ENCODE measurements at places on chromosomes 4 and X. TPM values are rescaled to one million over a fixed set of nuclear protein-coding genes. Genes with fewer than 3 reads are reported as not detected.

Gene S100G
- total RNA-seq = not detected

Gene CT45A1
- not detected for total RNA-seq

Gene STATH
- not detected for total RNA-seq

Gene PRSS12
- 5.4 TPM for total RNA-seq

Gene LYAR
- total RNA-seq = 13.3 TPM

Gene CDKL2
- 20.6 TPM for total RNA-seq

Gene TCEAL5
- total RNA-seq = not detected

Gene MAGEB2
- not detected for total RNA-seq

Gene RHOXF2
- total RNA-seq = not detected

Gene VCX2
- total RNA-seq = not detected

Gene PASD1
- total RNA-seq = not detected

Gene IGSF1
- total RNA-seq = not detected

Gene RNF175
- total RNA-seq = not detected

Gene GABRA4
- total RNA-seq = not detected

Gene TGIF2LX
- total RNA-seq = not detected

Gene PLXNB3
- 3.3 TPM for total RNA-seq

Gene NR3C2
- 25.9 TPM for total RNA-seq

Gene MAGEA10
- total RNA-seq = not detected

Gene GAGE12E
- not detected for total RNA-seq

Gene NLGN4X
- 4.2 TPM for total RNA-seq

Gene TMEM271
- not detected for total RNA-seq

Data from upper lobe of right lung (tissue), 1 donor.